ENCODE measurements at places on chromosomes 5 and 9.
A peak's percentile ranks its signal among the peaks of the same experiment; 100 is the strongest.

GRCh38 chr5:2989517-2989916, 238.0 kb upstream of the IRX2 start:
- no peak for DNase-seq

DNA sequence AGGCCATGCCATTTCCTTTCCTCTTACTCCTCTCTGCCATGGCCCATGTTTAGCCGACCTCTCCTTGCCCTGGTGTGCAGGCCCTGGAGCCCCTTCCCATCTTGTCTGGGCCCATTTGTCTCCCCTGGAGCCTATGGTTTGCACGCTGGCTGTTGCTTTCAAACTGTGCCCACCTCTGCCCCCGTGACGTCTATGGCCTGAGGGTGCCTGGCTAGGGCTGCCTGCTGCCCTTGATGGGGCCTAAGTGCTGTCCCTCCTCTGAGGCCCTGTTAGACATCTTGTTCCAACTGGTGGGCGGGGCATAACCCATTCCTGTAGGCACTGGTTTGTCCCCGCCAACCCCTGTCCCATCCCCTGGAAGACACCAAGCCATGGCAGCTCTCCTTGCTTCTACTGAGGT, 22.7 kb upstream of the ENHO start:
- DNase-seq, result no peak

GRCh38 chr9:108053555-108054061, 564.0 kb upstream of the KLF4 start:
- DNase-seq, result no peak

DNA sequence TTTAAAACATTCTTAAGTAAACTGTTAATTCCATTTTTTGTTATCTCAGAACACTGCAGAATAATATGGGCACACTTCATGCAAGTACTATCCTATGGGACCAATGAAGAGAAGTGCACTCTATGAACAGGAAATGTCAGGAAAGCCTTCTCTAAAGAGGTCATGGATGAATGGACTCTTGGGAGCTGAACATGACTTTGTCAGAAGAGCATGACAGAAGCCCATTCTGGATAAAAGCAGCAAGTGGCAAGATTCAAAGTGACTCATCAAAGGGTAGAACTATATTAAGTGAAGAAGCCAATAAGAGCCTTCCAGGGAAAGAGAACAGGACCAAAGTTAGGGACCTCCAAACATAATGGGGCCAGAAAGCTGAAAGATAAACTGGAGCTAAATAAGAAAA, 94.0 kb downstream of the RAPGEF6 start:
- DNase-seq, result no peak

DNA sequence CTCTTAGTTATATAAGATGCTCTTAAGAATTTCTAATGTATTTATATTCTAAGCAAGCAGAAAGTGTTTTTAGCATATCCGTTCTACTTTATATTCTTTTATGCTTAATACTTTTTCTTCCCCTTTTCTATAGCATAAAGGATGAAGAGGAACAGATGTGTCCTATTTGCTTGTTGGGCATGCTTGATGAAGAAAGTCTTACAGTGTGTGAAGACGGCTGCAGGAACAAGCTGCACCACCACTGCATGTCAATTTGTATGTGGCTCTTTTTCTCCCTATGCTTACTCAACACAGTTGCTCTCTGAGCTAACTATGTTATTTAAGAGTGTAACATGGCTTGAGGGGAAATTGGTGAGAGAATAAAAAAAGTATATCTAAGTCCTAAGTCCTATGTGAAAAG, 37.6 kb upstream of the SETD9 start:
- no peak for DNase-seq

GRCh38 chr9:86321373-86321772, 32.8 kb downstream of the TUT7 start:
- DNase-seq, result no peak

GRCh38 chr9:125296843-125297372, 35.3 kb downstream of the GAPVD1 start:
- DNase-seq, result no peak

- DNase-seq, result no peak
These were observed 83.2 kb upstream of the SMIM15 start for GRCh38 chr5:61245486-61245885.

- no peak for DNase-seq
These were observed 7.3 kb downstream of the UCK1 start for GRCh38 chr9:131523451-131524435.

DNA sequence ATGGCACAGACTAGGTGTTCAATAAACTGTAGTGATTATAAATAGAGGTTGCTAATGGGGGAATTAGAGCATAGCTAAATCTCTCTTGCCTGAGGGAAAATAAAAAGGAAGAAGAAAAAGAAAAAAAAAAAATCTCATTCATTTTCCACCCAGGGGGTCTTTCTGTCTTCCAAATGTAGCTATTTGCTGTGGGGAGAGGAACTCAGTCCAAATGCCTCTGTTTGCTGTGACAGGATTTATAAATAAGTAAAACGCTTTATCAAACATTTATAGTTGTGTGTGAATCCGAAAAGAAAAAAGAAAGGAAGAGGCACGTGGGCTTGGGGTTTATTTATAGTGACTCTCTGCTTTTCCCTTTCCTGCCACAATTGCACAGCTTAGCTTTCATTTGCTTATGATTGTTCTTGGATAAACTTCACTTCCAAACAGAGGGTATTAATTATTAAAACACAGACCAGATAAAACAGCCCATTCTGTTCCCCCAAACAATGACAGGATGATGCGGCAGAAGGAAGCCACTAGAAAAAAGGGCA, 245.7 kb downstream of the ASTN2 start:
- DNase-seq, result no peak

DNA sequence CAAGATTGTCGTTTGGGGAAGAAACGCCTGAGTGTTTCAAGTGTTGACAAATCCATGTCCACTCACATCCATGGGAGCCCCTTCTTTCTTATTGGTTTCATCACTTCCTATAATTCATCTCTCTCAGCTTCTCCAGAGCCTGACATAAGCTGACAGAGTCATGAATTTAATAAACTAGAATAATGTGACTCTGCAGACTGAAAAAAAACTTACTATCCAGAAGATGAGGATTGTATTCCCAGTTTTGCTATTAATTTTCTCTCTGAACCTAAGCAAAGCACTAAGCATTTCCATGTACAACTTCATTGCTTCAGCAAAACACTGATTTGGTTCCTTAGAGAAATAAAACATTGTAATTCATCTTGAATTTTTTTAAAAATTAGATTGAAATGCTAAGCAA, 691.8 kb downstream of the MTRR start:
- no peak for DNase-seq

DNA sequence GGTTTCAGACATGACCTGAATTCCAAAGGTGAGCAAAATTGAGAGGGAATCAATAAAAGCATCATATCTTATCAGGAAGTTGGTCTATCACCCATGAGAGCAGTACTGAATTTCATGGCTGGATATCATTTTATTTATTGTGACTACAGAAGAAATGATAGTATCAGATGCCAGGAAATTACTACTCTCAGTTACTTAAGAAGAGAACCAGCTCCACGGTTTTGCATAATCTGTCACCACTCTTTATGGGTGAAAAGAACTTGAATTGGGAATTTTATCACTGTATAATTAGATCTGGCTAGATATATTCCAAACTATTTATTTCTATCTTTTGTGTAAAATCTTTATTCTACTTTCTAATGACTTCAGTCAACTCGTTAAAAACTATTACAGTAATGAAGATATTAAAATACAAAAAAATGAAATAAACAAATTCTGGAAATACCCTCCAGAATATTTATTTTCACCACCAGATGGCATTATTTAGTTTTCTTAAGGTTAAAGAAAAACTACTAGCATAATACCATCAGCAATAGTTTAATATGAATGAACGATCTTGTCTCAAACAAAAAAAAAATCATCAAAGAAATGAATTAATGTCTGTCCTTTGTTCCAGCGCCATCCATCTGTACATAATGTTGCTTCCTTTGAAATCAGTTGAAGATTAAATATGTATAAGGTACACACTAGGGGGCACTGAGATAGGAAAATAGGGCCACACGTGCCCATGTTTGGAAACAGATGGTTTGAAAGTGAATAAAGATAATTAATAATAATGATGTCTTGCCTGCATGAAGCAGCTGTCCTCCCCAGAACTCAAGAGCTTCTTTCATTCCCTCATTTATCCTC, 84.7 kb upstream of the SLCO6A1 start:
- peak; percentile 6 for DNase-seq

DNA sequence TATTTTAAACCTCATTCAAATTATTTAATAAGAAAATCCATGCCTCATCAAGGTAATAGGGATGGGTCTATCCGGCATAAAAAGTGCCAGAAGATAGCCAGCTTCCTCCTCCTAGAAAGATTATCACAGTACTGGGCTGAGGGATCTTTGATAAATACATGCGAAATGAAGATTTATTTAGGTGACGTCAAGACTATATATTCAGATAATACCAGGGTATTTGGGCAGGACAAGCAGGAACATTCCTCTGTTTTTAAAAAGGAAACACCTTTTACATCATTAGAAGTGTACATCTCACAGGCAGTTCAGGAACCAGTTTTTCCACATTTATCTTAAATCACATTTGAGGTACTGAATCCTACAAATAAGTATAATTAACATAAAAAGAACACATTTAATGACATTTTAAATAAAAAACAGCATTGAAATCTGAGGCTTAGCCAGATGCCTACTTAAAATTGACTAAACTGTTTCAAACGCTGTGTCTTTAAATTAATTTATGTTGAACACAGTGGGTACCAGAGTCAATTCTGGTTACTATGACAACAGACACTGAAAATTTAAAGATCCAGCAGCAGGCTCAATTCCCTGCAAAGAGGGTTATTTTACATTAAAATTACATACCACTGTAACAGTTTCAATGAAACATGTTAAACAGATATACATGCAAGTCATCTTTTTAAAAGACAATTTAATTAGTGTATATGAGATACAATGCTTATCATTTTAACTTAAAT, 124.7 kb upstream of the SLCO6A1 start:
- DNase-seq, result no peak

GRCh38 chr9:72305102-72305546, 59.9 kb downstream of the ZFAND5 start:
- DNase-seq, result peak; percentile 9

DNA sequence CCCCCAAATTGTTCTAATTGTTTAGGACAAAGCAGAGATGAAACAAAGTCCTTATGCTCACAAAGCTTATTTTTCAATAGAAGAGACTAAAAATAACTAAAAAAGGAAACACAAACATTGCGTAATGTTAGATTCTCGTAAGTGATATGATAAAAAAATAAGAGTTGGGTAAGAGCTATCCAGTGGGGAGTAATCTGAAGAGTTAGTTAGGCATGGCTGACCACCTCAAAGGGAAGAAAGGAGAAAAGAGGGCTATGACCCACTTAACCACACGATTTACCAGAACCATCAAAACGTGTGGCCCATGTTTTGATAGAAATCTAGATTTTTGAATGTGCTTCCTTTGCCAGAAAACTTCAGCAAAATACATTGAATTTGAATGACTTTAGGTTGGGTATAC, 1296.8 kb upstream of the NUDT12 start:
- DNase-seq, result no peak

DNA sequence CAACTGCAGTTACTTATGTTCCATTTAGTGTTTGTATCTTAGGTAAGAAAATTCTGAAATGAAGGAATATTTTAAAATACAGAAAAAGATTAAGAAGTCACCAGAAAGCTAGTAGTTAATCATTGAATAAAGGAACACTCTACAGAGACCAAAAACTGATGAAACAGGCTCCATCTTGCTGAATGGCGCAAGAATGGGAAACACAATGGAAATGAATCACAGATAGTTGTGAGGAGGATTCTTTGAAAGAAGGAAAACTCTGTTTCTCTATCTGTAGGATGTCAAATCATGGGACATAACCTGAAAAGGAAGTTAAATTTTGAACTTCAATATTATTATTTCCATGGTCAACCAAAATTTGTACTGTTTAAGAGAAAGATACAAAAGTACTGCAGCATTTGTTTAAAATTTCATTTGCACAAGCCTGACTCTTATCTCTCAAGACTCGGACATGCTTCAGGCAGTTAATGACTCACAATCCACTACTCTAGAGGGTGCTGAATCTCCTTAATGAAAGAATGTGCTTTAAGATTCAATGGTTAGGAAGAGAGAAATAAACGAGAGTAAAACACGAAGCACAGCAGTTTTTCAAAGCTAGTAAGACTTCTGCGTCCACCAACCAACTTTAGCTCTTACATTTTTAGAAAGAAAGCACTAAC, 1064.4 kb upstream of the DMAC1 start:
- no peak for DNase-seq

- DNase-seq, result no peak
These were observed 200.5 kb upstream of the KLF9 start for GRCh38 chr9:70614786-70615463.

DNA sequence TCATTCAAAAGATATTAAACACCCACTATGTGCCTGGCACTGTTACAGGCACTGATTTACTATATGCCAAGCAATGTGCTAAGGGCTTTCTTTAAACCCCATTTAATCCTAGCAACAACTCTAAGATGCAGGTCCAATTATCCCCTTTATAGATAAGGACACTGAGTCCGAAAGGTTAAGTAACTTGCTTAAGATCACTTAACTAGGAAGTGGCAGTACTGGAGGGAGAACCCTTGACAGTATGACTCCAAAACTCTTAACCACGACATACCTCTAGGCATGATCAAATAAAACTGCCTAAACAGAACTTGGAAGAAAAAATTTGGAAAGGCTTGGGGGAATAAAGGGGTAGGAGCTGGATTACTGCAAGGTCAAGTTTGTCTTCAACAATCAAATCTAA, 1.7 kb downstream of the RAB14 start:
- DNase-seq, result no peak

GRCh38 chr5:128169401-128170017, 85.9 kb downstream of the SLC12A2 start:
- no peak for DNase-seq

GRCh38 chr5:126808521-126808988, 31.6 kb downstream of the LMNB1 start:
- DNase-seq, result no peak

GRCh38 chr9:124286292-124286931, 28.7 kb downstream of the NEK6 start:
- peak; percentile 91 for DNase-seq

GRCh38 chr5:155293605-155294178, 280.1 kb downstream of the KIF4B start:
- no peak for DNase-seq

DNA sequence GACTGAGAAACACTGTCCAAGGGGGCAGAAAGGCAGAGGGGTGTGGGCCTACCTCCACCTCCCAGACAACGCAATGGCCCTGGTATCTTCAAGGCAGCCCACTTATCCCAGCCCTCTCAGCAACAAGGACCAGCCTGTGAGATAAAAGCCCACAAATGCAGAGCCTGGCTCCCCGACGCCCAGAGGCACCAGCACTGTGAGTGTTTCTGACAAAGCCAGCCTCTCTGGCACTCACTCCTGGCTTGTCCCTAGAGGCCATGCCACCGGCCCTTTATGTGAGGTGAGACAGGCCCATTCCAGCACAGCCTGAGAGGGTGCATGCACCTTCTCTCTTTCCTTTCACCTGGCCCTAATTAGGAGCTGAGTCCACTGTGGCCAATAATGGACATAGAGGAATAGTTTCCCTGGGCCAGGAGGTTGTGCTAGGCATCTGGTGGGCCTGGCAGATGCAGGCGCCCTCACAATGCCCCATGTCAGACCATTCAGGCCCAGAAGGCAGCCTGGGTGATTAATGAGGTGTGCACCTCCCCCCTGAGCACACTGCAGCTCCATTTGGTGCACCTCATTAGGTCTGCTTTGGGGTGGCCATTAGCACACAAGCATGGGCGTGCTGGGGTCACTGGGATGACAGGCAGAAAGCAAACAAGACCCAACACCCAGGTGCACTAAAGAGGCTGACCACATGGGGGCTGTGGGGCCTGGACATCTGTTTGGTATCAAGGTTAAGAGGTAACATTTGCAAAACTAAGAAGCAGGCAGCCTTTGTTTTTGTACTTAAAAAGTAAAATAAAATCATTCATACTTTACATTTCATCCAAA, 176.0 kb downstream of the MED10 start:
- DNase-seq, result no peak

- no peak for DNase-seq
These were observed 446.2 kb downstream of the HTR1A start for GRCh38 chr5:63516006-63516405.

Measured in activated CD4-positive, alpha-beta T cell treated with anti-CD3 and anti-CD28 coated beads, Interleukin-2, Interleukin-4, amounts not matched to agents 100 ng/mL and 50 ng/mL, durations not matched to agents 16 hours and 8 hours (primary cell).